ENCODE measurements at places on chromosomes 12 and 14. TPM values are rescaled to one million over a fixed set of nuclear protein-coding genes. Genes with fewer than 3 reads are reported as not detected.

Gene NOS1
- not detected for total RNA-seq

Gene HOXC13
- not detected for total RNA-seq

DNA sequence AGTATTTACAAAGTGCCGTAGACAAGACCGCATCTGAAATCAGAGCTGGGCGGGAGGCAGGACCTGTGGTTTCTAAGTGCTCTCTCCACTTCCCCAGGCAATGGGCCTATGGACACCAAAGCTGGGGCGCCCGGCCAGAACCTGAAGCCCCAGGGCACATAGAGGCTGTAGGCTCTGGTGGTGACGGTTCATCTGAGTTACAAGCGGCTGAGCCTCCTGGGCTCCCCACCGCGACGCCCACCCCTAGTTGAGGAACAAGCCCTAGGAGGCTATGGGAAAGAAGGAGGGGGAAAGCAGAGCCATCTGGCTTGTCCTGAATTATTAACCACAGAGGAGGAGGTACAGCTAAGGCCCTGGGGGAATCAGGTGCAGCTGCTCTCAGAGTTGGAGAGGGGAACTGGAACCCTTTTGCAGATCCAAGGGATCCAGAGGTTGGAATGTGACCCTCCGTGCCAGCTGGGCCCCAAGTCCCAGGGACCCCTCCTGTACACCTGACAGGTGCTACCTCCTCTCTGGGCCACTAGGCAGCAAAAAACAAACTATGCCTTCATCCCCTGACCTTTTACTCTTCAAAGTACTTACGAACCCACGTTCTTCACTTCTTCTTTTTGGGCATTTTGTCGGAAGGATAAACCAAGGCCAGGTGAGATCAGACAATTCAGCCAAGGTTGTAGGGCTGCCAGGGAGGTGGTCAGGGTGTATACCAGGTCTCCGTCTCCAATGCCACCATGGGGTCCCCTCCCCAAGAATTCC lies 77.2 kb downstream of the ARL6IP4 start:
- peak; percentile 66 for DNase-seq

Gene ENDOU
- not detected for total RNA-seq

Gene GPX2
- total RNA-seq: not detected

GRCh38 chr14:90274019-90274418 lies 17.7 kb downstream of the PSMC1 start:
- no peak for DNase-seq

GRCh38 chr12:26274441-26275312 lies 79.3 kb downstream of the SSPN start:
- DNase-seq: no peak

GRCh38 chr12:30599608-30600007 lies 96.1 kb downstream of the IPO8 start:
- no peak for DNase-seq

DNA sequence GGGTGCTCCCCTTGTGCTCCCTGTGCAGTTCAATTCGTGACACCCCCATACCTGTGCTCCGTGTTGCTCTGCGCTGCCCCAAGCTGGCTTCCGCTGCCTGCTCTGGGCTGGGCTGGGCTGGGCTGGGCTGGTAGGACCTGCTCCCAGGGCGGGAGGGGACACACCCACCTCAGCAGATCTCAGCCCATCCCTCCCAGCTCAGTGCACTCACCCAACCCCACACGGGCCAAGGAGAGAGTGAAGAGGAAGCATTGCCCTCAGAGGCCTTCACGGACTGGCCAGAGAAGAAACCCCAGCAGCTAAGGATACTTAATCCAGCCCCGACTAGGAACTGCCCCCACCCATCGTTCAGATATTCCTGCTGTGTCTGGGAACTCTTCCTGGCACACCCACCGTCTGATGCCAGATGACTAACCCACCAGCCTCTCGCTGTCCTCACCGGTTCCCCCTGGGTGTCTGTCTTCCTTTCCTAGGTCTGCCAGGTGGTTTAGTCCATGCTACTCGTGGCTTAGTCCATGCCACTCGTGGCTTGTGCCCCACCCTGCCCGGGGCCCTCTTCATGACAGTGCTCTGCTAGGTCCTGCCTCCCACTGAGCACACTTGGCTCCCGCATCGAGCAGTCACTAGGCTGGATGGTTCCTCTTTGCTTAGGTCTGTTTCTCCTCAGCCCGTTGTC lies at the start of gene LPAR5:
Gene LPAR5, minus strand, starts transcription at position 104 of the 676 bp plus-strand sequence. CDS start 14,711 bp downstream, outside the sequence.
- DNase-seq: peak; percentile 72

Gene ZNF140
- total RNA-seq: 15.7 TPM

DNA sequence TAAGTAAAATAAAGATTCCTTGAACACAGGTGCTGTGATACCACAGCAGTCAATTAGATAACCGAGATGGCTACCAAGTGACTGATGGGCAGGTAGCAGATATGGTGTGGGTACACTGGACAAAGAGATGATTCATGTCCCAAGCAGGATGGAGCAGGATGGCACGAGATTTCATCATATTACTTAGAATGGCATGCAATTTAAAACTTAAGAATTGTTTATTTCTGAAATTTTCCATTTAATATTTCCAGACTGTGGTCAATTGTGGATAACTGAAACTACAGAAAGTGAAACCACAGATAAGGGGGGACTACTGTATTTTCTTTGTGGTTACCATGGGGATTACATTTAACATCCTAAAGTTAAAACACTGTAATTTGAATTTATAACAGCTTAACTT lies 7.5 kb upstream of the ZFP36L1 start:
- no peak for DNase-seq

- no peak for DNase-seq
Measured at GRCh38 chr12:114952573-114953271, 268.7 kb upstream of the TBX3 start.
